ENCODE measurements at places on chromosomes 5 and 9.

- no peak for DNase-seq
Observed at GRCh38 chr5:99317136-99317535, 388.3 kb upstream of the CHD1 start.

GRCh38 chr5:120314191-120314590 is 149.9 kb upstream of the PRR16 start:
- no peak for DNase-seq

DNA sequence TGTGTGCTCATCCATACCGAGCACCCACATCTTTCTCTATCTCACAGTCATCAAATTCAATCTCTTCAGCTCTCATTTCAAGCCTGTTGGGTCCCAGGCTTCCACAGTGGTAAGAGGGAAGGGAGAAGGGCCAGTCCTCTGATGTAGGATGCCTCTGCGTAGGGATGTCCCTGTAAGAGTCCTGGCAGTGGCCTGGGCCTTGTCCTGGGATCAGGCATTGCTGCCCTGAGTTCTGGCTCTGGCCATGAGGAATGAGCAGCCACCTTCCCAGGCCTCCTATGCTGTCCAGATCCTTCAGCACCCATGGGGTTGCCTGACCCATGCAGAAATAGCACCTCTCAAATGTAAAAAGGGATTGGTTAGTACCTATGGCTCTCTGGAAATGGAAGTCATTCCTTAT is 121.2 kb downstream of the EFNA5 start:
- no peak for DNase-seq

- no peak for DNase-seq
Observed at GRCh38 chr5:27969157-27969556, 930.8 kb upstream of the CDH9 start.

DNA sequence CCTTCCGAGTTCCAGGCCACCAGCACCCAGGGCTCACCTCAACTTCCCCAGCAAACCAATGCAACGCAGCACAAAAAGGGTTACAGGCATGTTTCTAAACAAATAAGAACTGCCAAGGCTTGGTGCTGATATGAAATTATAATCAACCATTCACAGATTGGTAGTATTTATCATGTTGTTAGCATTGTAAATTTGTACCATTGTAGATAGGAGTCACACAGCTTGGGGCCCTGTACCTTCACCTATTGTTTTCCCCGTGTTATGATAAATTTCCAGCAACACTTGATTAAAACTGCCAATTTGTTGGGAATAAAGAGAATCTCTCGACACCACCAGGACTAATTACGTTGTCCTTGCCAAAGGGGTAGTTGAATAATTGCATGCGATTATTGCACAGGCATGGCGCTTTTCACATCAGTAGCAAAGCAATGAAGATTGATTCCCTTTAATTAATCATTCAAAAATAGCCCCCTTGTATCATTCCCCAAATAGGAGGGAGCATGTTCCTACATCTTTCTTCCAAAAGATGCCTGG is 454.1 kb downstream of the ZNF608 start:
- DNase-seq: no peak

DNA sequence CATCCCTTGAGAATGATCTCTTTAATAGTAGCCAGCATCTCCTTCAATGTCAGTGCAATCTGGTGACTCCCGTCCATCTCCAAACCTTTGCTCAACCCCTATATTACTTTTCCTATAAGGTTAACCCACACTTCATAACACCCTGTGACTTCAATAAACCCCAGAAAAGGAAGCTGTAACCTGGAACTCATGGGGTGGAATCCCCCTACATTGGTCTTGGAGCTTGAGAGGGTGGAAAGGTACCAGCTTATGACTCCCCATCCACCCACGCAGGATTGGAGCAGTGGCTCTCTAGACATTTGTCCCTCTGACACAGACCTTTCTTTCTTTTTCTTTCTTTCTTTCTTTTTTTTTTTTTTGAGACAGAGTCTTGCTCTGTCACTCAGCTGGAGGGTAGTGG is 54.7 kb upstream of the ZFR start:
- no peak for DNase-seq

DNA sequence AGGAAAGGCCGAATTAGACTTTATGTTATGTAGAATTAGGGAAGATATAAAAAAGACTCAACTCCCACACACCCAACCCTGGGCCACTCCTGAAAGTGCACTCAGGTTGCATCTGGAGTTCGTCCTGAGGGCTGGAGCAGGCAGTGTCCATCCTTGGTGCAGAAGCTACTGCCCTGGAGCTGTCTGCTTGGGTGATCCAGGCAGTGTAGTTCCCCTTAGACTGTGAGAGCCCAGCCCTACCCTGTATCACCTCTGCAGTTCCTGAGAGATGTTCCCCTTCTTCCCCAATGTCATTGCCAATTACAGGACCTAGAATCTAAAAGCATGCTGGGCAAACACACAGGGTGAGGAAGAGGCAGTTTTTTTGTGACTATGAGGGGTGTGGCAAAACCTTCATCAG is 368.3 kb upstream of the ST8SIA4 start:
- DNase-seq: no peak

DNA sequence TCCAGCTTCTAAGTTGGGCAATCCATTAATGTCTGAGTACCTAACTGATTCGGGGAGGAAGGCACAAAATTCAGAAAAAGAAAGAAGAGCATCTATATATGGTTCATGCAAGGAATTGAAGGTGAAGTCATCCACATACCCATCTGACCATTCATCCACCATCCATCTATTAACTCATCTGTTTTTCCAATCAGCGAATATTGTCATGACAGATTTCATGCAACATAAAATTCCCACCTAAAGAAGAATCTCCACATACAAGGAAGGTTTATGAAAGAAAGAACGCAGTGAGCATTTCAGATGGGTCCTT is 164.7 kb downstream of the GRIA1 start:
- DNase-seq: no peak

DNA sequence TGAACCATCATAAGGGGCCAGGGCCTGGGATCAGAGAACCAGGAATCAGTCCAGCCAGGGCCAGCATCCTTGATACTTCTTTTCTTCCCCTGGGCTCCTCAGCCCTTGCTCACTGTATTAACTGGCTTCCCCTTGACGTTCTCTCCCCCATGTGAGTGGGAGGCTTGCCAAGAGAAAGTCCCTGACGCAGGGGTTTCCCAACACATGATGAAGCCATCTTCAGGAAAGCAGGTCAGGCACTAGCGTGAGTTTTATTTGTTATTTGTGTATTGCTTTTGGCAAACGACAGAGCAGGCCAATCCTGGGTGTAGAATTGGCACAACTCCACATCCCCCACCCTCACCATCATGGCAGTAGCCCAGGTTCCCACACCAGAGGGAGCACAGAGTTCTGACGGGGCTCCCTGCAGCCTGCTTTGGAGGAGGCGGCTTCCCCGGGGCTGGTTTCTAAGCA is 165.5 kb upstream of the NFIL3 start:
- DNase-seq: no peak
